ENCODE measurements at places on chromosomes 11 and 22.

- DNase-seq: no peak
Measured at GRCh38 chr11:117187799-117188481, 9.4 kb downstream of the SIDT2 start.

- DNase-seq: no peak
Measured at GRCh38 chr11:12421386-12421785, 44.0 kb downstream of the PARVA start.

GRCh38 chr22:44091021-44091721 lies 67.1 kb downstream of the PARVB start:
- DNase-seq: peak; percentile 4

DNA sequence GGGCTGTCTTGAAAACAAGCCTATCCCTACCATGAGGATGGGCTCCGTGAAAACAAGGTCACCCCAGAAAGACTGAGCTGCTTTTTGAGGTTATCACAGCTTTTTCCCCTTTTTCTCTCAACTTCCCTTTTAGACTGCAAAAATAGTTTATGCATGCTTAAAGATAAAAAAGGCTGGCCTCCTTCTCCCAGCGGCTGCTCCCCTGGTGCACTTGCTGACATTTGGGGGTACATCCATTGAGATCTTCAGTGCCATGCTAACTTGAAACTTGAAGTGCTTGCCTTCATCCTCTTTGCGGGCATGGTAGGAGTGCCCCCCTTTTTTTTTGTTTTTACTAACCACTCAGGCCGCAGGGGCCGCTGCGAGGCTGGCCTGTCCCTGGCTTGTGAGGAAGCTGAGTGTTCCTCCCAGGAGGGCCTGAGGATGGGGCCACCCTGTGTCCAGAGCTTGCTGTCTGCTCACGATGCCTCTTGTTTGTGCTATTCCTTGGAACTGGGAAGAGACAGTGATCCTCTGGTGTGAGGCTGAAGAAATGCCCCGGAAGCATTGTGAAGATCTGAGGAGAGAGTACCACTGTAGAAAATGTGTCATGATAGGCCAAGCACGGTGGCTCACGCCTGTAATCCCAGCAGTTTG lies 2.2 kb downstream of the TANGO2 start:
- DNase-seq: no peak

DNA sequence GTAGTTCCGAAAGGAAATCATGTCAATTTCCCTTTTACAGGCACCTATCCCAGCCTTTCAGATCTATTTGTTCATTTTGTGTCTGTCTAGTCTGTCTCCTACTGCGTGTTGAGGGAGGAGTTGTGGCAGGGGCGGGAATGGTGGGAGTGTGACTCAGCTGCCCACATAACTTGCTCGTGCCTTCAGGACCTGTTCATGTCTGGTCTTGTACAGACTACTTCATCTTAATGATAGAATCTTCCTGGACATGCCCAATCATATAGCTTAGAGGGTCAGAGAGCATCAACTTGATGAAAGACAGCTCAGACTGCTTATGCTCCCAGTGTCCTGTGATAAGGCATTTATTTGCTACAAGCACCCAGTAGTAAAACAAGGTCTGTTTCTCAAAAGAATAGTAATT lies 61.0 kb upstream of the BIRC3 start:
- peak; percentile 83 for DNase-seq

DNA sequence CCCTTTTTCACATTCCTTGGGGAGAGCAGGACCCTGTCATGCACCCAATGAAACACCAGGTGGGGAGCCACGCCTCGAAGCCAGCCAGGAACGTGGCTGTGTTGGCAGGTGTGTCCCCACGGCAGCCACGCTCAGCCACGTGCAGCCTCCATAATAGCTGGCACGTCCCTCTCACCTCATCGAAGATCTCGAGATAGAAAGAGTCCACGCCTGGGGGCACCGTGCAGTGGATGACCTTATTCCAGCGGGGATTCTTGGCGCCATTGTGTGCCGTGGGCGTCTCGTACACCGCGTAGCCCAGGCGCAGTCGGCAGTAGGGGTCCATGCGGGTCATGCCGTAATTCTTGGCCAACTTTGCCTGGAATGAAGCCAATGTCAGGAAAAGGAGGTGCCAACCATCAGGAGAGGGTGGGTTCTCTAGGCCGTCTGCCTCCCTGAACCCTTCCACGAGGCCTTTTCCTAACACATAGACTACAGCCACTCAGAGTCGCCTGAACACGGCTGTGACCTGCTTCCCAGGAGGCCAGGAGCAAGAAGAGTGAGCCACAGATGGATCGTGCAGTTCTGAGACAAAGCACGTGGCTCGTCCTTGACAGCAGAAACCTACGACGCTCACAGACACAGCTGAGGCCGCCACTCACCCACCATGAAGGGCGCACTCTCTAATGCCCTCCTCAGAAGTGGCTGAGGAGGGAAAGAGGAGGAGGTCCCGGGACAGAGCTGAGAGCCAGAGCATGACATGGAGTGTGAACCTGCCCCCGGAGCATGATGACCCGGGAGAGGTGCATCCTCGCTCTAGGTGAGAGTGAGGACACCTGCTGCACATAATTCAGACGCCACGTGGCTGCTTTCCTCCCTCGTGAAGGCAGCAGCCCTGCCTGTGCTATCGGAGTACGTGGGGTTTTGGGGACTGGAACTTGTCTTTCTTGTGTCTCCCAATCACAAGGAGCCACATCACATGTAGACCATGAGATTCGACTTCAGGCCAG lies 19.1 kb downstream of the TOLLIP start:
- no peak for DNase-seq

- no peak for DNase-seq
Measured at GRCh38 chr11:8997451-8997850, 6.3 kb downstream of the NRIP3 start.

GRCh38 chr11:60018058-60018457 lies 1.1 kb downstream of the OOSP4B start:
- DNase-seq: no peak

DNA sequence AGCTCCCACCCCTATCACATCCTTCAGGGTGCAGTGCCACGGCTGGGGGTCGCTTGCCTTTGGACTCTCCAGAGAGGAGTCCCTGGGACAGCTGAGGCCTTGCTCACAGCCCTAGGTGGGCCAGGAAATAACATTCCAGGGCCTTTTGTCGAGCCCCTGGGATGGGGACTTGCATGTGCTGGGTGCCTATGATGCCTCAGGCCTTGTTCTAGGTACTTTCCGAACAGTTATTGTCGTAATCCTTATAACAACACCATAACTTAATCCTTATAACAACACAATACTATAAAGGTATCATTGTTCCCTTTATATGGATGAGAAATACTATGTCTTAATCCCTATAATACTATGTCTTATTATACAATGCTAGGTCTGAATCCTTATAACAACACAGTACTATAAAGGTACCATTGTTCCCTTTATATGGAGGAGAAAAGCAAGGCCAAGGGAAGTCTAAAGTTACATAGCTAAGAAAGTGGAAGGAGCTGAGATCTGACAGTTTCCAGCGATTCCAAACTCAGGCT lies 236.5 kb downstream of the ST3GAL4 start:
- no peak for DNase-seq

DNA sequence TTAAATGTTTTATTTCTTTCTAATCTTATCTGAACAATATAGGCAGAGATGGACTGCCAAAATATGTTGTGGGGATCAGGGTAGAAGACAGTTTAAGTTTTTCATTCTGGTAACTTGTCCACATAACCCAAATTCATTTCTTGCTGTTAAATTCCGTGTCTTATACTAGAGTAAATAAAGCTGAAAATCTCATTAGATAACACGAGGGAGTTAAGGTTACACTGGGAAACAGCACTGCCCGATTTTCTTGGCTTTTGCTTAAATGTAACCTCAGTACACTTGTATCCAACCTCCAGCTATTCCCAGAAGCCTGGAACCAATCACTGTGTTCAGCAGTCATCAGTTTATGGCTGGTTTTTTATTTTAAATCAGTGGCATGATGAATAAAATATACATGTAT lies 48.2 kb downstream of the MICAL3 start:
- no peak for DNase-seq

DNA sequence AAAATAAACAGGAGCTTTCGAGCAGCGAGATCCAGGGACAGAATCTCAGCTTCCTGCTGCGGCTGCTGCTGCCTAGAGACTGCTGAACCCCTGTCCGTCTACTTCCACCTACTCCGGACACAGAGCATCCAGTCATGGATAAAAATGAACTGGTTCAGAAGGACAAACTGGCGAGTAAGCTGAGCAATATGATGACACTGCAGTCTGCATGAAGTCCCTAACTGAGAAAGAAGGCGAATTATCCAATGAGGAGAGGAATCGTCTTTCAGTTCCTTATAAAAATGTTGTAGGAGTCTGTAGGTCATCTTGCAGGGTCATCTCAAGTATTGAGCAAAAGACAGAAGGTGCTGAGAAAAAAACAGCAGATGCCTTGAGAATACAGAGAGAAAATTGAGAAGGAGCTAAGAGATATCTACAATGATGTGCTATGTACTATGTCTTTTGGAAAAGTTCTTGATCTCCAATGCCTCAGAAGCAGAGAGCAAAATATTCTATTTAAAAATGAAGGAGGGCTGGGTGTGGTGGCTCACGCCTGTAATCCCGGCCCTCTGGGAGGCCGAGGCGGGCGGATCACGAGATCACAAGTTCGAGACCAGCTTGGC lies 11.1 kb upstream of the MS4A2 start:
- DNase-seq: peak; percentile 12

DNA sequence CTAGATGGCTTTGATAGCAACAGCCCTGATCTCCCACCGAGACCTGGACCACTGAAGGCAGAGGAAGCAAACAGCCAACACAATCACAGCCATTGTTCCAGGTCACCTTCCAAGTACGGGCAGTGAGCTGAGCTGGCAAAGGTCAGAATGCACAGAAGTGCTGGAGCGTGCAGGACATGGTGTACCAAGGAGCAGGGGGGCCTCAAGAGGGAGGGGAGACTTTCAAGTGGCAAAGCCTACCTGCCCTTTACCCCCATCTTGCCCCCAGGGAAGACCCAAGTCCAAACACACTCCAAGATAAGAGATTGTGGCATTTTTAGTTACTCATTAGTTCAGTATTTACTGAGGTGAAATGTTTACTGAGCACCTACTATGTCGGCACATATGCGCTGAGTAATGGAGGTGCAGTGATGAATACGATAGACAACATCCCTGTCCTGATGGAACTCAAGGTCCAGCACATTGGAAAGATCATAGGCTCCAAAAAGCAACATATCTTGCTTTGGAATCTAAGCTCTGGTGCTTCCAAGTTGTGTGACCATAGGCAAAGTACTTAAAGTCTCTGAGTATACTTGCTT lies 26.0 kb upstream of the TTC12 start:
- DNase-seq: no peak

DNA sequence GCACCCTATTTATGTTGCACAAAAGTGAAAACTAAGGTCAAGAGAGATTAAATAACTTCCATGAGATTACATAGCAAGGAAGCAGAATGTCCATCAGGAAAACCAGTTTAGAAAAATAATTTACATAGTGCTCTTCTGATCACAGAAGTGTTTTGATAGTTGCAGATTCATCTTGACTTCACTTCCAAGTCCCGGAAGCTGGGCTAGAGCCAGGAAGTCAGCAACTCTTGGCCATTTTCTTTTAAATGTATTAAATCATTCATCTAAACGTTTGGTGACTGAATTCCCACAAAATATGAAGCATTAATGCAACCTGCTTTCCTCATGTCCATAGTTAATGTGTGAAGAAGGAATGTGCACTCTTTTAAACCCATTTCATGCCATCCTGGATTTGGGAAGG lies 29.7 kb downstream of the APLP2 start:
- DNase-seq: no peak

DNA sequence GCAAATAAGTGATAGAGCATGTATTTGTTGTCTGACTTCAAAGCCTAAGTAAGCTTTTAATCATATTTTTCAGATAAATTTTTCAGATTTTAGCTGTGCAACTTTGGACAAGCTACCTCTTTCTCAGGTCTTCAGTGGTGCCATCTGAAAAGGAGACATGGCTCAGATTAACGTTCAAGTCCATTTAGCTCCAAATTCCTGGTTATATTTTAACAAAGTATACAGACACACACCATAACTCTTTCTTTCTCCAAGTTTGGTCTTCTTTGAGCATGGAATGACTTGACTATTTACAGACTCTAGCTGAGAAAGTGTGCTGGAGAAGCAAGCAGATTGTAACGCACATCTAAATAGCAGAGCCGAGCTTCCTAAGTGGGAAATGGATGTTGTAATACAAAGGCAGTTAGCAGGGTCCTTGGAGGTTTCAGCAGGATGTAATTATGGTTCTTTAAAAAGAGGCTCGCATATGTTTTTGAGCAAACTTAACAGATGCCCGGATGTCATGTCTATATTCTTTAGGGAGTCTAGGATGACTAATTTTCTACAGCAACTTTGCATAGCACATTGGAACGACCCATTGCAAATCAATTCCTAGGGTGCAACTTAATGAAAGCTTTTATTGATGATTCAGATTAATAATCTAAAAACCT lies 128.1 kb upstream of the E2F8 start:
- no peak for DNase-seq

DNA sequence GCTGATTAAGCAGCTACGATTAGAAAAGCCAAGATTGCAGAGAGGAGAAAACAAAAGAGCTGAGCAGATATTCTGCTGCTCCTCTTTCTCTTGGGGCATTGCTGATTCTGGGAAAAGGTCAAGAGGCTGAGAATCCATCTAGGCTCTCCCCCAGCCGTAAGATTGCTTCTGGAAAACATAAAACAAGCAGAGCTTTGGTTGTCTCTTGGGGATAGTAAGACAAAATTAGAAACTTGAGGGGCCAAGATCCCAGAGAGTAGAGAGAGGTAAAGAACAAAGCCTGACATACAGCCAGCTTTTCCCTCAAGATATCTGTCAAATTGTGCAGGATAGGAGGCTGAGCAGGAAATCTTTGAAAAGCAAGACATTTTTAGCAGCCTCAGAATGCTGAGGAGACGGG lies 158.2 kb downstream of the TTC28 start:
- DNase-seq: no peak

- DNase-seq: no peak
Measured at GRCh38 chr11:64318766-64319761, 1.1 kb downstream of the PRDX5 start.

All from M059J (cell line).